CD4-positive, alpha-beta T cell treated with Interleukin-6 for 4 hours (primary cell): ENCODE measurements at places on chromosomes 11 and 22.

DNA sequence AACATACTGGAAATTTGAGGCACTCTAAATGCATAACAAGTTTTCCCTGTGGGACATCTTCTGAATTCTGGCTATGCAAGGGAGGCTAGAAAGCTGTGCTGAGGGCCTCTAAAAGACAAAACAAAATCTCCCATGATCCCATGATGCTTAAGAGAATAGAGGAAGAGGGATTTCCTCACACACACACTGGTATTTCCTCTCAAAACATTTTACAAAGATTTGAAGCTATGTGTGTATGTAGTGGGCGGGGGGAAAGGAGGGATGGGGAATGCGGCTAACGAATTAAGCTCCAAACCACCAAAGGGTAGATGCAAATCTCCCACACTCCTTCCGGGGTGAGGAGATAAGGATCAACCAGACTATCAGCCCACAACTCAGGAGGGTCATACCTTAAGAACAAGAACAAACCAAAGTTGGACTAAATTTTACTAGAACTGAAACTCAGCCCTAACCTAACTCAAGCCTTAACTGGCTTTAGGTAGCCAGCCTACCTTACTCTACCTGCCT is 6.0 kb downstream of the OR2AT4 start:
- no peak for DNase-seq

GRCh38 chr11:113818426-113818825 is 38.8 kb downstream of the CLDN25 start:
- no peak for DNase-seq

GRCh38 chr11:66322732-66323427 is 6.0 kb upstream of the CD248 start:
- no peak for DNase-seq

DNA sequence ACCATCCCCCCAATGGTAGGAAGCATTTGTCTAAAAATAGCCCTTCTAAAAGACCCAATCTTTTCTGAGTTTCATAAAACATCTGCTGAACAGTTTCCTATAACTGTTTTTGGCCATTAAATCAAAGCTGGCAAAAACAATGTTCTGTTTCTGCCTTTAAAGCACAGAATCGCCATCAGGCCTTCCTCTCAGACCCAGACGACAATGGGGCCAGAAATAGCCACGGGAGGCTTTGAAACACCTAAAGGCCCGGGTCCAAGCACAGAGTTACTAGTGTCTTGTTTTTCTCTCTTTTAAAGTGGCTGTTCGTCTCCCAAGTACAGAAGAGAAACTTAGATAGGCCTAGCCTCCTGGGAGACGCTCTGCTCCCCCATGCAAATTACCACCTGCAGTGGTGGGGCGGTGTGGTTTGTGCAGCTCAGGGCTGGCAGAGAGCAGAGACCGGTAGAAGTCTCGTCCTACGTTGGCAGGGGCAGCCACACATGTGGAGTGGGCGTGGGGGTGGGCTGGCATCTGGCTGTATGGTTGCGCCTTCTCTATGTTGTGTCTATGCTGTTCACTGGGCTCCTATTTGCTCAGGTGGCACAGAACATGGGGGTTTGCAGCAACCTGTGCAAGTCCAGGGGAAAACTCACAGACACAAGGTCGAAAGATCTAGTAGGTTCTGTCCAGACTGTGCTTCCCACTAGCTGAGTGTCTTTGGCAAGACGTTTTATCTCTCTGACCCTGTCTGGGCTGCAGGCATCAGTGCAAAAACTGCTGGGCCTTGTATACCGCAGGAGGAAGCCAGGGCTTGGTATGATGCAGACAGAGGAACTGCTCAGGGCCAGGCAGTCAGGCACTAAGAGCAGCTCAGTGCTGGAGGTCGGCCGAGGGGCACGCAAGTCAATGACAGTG is 23.6 kb upstream of the ETS1 start:
- peak; percentile 78 for DNase-seq

- DNase-seq, result no peak
Observed at GRCh38 chr11:4183410-4184057, 88.9 kb downstream of the RRM1 start.
